HuH-7.5 (cell line): ENCODE measurements at places on chromosomes 2 and 18.

DNA sequence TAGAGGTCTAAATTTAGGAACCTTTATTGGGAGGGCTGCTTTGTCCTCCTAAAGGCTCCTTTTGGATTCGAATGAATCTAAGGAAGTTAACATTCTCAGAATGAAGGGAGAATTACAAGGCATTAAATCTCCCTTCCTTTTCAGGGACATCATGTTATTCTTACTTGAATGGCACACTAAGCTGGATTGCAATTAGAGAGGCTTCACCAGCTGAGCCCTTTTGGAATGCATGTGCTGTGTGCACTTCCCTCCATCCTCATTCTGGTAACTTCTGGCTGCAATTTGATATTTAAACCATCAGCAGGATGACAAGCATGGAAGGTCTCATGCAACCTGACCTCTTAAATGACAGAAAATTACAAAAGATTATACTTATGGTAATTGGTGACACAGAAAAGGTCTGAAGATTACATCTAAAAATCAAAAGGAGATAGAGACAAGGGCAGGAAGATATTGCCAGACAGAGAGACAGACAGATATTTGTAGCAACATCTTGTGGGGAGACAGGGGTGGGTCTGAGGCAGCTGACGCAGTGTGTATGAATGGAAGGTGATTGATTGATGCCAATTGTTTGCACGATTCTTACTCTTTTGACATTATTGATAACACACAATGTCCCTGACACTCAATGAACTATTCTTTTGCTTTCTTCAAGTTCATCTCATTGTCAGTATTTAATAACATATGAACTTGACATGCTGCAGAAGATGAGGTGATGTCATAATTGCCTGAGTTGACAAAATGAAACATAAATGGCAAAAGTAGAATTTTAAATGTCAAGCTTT, 570.8 kb upstream of the GYPC start:
- no peak for DNase-seq

DNA sequence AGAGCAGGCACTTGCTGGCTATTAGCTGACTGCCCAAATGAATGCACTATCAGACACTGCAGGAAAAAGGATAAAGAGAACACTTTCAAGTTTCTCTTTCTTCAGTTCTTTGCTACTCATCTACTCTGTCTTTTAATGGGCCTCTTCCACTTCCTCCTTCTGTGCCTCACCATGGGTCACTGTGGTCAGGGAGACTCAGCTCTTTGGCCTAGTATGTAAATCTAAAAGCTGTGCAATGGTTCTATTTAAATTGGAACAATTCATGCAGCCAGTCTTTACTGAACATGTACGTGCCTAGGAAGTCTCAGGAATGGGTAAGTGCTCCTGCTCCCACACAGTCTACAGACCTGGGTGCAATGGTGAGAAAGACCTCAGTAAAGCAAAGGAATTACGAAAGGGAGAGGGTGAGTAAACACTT, 79.1 kb upstream of the DNMT3A start:
- no peak for DNase-seq

- no peak for DNase-seq
Observed at GRCh38 chr18:24470805-24471204, 10.4 kb downstream of the HRH4 start.

- DNase-seq: no peak
Observed at GRCh38 chr2:31297751-31298150, 63.8 kb downstream of the EHD3 start.

DNA sequence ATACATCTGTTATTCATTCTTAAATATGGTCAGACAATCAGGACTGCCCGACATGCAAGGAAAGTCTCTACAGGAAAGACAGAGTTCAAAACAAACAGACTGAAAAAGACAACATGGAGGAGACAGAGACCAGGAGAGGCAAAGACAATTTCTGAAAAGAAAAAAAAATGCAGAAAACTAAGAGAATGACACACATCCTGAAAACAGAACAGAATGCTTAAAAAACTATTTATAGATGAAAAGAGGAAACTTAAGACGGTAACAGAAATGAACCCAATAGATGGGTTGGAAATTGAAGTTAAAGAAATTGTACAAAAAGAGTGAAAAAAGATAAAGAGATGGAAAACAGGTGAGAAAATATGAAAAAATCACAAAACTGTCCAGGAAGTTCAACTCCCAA, 95.7 kb downstream of the BCL2 start:
- DNase-seq: no peak

DNA sequence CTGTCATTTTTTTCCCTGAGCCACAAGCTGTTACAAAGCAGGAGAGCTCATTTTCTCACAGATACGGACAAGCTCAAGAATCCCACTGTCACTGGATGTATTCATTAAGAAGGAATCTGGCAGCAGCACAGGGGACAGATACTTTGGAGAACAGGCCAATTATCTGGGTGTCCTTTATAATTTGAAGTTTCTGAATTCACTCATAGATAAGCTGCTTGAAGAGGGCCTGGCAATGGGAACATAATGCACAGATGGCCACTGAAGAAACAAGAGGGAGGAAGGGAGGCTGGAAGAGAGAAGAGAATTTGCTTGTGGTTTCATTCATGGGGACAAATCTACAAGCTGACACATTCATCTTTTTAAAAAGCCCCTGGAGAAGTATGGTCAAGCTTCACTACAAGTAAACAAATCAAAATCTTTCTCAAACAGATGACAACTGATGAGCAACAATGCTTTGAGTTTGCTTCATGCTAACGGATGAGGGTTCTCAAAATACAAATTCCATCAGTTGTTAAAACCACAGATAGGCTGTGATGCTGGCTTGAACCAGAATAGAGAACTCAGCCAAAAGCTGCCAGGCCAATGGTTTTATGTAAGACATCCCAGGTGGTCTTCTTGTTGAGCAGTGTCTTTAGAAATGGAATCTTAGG, 11.9 kb downstream of the BCL2 start:
- no peak for DNase-seq

DNA sequence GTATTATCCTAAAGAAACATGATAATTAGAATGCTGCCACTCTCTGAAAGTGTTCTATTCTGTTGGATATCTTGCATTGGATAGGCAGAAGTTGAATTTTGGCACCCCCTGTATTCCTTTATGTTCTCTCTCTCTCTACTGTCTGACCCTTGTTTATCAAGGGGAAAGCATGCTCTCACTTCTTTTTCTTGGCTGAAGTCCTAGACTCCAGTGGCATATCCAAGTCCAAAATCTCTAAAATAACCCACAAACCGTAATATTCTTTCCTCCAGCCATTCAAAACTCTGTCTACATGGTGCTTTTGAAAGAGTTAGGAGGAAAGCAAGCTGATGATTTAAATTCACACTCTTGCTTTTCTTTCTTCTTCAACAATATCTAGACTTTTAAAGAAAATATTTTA, 669.7 kb downstream of the TDRD15 start:
- DNase-seq: no peak
